Muscle of leg (tissue), 16 donors: ENCODE measurements at places on chromosomes 2 and 18. TPM values are rescaled to one million over a fixed set of nuclear protein-coding genes. Genes with fewer than 3 reads are reported as not detected.

- peak overlapping the region; percentile 10 for H3K27ac ChIP-seq
- H3K4me3 ChIP-seq = no peak overlapping the region
- no peaks in the 10 kb centered on the region for H3K36me3 ChIP-seq
- DNase-seq = no peak
- no peaks in the 10 kb centered on the region for H3K27me3 ChIP-seq
Observed at GRCh38 chr2:203578759-203579643, 43.9 kb upstream of the RAPH1 start.

- H3K4me3 ChIP-seq = no peak overlapping the region
- no peaks in the 10 kb centered on the region for H3K27me3 ChIP-seq
- H3K36me3 ChIP-seq = no peaks in the 10 kb centered on the region
Observed at GRCh38 chr18:52403291-52404021, 63.5 kb downstream of the DCC start.

DNA sequence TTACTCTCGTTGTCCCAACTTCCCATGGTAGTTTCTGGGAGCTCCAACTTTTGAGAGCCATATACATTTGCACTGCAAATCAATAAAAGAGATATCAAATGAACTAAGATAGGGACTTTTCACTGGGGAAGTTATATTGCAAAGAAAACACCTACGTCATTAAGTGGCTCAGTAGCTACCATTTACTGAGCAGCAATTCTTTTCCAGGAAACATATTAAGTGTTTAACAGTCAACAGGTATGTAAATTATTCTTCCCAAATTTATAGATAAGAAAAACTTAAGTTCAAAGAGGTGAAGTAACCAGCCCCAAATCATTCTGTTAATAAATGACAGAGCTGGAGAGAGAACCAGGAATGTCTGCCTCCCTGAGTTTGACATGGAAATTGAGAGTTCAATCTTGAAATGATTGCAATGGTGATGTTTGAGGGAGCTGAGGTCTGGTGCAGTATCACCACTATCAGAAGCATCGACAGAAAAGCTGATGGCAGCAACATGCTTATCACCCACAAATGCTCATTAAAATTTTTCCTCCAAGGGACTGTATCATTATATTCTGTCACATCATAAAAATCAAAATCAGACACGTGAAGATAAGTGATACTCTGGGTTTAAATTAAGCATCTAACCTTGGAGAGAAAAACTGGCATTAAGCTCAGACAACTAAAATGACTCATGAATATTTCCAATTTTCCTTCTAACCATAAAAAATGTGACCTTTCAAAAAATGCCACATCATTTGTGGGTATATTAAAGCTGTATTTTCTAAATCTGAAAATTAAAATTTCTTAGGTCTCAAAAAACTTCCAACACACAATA lies 43.4 kb downstream of the GAREM1 start:
- no peaks in the 10 kb centered on the region for H3K36me3 ChIP-seq
- no peak overlapping the region for H3K27ac ChIP-seq
- no peak for DNase-seq
- peaks cover 6% of the 10 kb centered on the region for H3K4me1 ChIP-seq
- H3K4me3 ChIP-seq = no peak overlapping the region

DNA sequence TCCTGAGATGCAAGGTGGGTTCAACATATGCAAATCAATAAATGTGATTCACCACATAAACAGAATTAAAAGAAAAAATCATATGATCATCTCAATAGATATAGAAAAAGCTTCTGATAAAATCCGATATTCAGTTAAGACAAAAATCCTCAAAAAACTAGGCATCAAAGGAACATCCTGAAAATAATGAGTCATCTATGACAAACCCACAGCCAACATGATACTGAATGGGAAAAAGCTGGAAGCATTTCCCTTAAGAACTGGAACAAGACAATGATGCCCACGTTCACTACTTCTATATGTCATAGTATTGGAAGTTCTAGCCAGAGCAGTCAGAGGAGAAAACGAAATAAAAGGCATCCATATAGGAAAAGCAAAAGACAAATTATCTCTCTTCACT lies 80.4 kb downstream of the MYO3B start:
- no peak overlapping the region for H3K27ac ChIP-seq
- H3K27me3 ChIP-seq = no peaks in the 10 kb centered on the region
- H3K4me1 ChIP-seq = no peaks in the 10 kb centered on the region
- H3K4me3 ChIP-seq = no peak overlapping the region
- no peaks in the 10 kb centered on the region for H3K36me3 ChIP-seq

GRCh38 chr2:84649487-84650142 lies 133.3 kb downstream of the DNAH6 start:
- H3K4me3 ChIP-seq = no peak overlapping the region
- H3K27me3 ChIP-seq = no peaks in the 10 kb centered on the region
- DNase-seq = peak; percentile 26
- no peaks in the 10 kb centered on the region for H3K36me3 ChIP-seq
- H3K4me1 ChIP-seq = no peaks in the 10 kb centered on the region
- H3K27ac ChIP-seq = no peak overlapping the region

- no peaks in the 10 kb centered on the region for H3K4me1 ChIP-seq
- no peak overlapping the region for H3K4me3 ChIP-seq
- H3K27me3 ChIP-seq = no peaks in the 10 kb centered on the region
- no peaks in the 10 kb centered on the region for H3K36me3 ChIP-seq
- no peak for DNase-seq
- no peak overlapping the region for H3K27ac ChIP-seq
Observed at GRCh38 chr2:5007596-5007995, 684.6 kb upstream of the SOX11 start.

Gene FAM237A
- not detected for polyA plus RNA-seq

Gene GCKR
- polyA plus RNA-seq = 0.31 TPM

DNA sequence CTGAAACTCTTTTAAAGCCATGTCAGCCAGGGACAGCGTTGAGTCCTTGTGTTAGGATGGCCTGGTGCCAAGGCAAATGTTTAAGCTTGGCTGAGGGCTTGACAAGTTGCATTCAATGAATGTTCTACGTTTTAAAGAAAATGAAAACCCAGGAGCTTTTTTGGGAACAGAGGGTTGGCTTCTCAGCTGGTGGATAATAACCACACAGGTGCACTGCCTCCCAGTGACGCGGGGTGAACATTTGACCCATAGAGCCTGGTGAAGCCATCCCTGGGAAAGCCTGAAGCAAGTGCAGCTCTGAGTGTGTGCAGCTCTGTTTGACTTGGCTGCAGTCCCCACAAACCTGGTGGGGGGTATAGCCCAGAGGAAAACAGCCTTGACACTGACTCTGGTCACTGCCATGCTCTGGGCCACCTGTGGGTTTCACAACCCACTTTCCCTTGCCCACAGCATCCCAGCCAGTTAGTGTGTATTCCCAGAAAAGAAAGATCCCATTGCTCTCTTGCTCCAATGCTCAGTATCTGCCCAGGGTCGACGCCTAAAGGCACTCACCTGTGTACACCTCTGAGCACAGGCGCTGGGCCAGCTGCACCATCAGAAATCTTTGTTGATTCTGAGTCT lies 874.9 kb downstream of the RNF144A start:
- no peak overlapping the region for H3K27ac ChIP-seq
- H3K4me3 ChIP-seq = no peak overlapping the region
- peaks cover 4% of the 10 kb centered on the region for H3K4me1 ChIP-seq
- no peaks in the 10 kb centered on the region for H3K36me3 ChIP-seq

- H3K27ac ChIP-seq = no peak overlapping the region
- H3K4me3 ChIP-seq = no peak overlapping the region
- no peaks in the 10 kb centered on the region for H3K27me3 ChIP-seq
- H3K4me1 ChIP-seq = peaks cover 18% of the 10 kb centered on the region
Observed at GRCh38 chr18:76432274-76432755, 62.7 kb downstream of the ZNF516 start.

GRCh38 chr2:25541378-25541777 lies 132.0 kb downstream of the DTNB start:
- DNase-seq = no peak
- H3K4me3 ChIP-seq = no peak overlapping the region
- no peaks in the 10 kb centered on the region for H3K27me3 ChIP-seq
- H3K36me3 ChIP-seq = no peaks in the 10 kb centered on the region
- no peak overlapping the region for H3K27ac ChIP-seq

- H3K27ac ChIP-seq = no peak overlapping the region
- H3K36me3 ChIP-seq = no peaks in the 10 kb centered on the region
Observed at GRCh38 chr2:2960441-2961133, 417.0 kb downstream of the EIPR1 start.

Gene SMAD2
- 55.7 TPM for polyA plus RNA-seq

Gene CD8A
- 0.20 TPM for polyA plus RNA-seq

GRCh38 chr2:238994876-238995275 lies 147.0 kb downstream of the TWIST2 start:
- no peaks in the 10 kb centered on the region for H3K36me3 ChIP-seq
- no peak overlapping the region for H3K27ac ChIP-seq
- H3K4me1 ChIP-seq = peaks cover 14% of the 10 kb centered on the region

DNA sequence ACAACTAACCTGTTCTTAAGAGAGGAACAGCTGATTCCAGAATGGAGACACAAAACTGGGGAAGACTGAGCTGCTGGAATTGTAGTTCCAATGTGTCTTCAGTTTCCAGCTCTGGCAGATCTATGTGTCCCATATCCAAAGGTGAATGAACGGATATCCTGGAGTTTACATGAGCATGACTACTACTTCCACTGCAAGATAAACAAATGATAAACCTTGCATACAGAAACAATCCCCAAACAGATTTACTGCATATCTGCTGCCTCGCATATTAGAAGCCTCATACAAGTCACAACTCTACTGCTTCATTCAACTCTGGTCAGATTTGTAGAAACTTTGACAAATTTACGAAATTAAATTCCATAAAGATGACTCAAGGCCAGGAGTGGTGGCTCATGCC lies 15.0 kb downstream of the RTTN start:
- peaks cover 14% of the 10 kb centered on the region for H3K36me3 ChIP-seq
- H3K27ac ChIP-seq = no peak overlapping the region
- H3K4me3 ChIP-seq = no peak overlapping the region
- H3K27me3 ChIP-seq = no peaks in the 10 kb centered on the region
- no peaks in the 10 kb centered on the region for H3K4me1 ChIP-seq
- DNase-seq = no peak

- no peak overlapping the region for H3K27ac ChIP-seq
- H3K4me3 ChIP-seq = no peak overlapping the region
- H3K36me3 ChIP-seq = no peaks in the 10 kb centered on the region
- no peaks in the 10 kb centered on the region for H3K27me3 ChIP-seq
Observed at GRCh38 chr2:14424478-14425390, 207.8 kb upstream of the LRATD1 start.

DNA sequence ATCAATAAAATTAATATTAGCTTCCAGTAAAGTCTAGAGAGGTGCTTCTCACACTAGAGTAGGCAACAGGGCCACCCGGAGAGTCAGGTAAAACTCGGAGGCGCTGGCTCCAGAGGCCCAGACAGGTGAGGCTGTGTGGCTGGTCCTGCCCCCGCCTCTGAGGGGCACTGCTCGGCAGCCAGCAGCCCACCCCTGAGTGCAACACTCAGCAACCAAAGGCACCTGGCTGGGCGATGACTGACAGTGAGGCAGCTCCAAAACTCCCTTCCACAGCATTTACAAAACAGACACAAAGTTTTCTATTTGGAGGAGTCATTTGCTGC lies 138.8 kb upstream of the ID2 start:
- no peak overlapping the region for H3K4me3 ChIP-seq
- H3K4me1 ChIP-seq = peaks cover 67% of the 10 kb centered on the region
- DNase-seq = no peak
- no peaks in the 10 kb centered on the region for H3K36me3 ChIP-seq

GRCh38 chr18:54879691-54880090 lies 51.4 kb downstream of the RAB27B start:
- no peak overlapping the region for H3K27ac ChIP-seq
- no peaks in the 10 kb centered on the region for H3K4me1 ChIP-seq
- no peaks in the 10 kb centered on the region for H3K36me3 ChIP-seq
- H3K27me3 ChIP-seq = no peaks in the 10 kb centered on the region

DNA sequence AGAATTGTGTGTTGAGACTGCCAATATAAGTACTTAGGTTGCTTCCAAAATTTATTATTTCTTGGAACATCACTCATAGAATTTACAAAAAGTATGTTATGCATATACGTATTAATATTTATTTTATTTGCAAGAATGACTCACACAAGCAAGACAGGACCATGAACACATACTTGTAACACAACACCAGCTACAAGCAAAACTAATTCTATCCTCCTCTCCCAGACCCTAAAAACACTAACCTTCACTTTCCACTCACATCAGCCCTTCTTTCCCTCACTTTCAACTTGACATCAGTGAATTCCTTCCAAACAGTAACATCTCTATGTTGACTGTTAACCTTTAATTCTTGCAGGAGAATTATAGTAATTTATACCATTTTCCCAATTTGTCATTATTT lies 24.3 kb downstream of the OSBPL1A start:
- H3K4me1 ChIP-seq = peaks cover 6% of the 10 kb centered on the region
- H3K27me3 ChIP-seq = no peaks in the 10 kb centered on the region
- H3K4me3 ChIP-seq = no peak overlapping the region

Gene BCL2
- 15.9 TPM for polyA plus RNA-seq

Gene GPAT2
- polyA plus RNA-seq = 13.8 TPM

- H3K4me3 ChIP-seq = no peak overlapping the region
- peaks cover 17% of the 10 kb centered on the region for H3K4me1 ChIP-seq
- peak; percentile 93 for DNase-seq
Observed at GRCh38 chr2:121038891-121039616, 245.9 kb downstream of the TFCP2L1 start.

DNA sequence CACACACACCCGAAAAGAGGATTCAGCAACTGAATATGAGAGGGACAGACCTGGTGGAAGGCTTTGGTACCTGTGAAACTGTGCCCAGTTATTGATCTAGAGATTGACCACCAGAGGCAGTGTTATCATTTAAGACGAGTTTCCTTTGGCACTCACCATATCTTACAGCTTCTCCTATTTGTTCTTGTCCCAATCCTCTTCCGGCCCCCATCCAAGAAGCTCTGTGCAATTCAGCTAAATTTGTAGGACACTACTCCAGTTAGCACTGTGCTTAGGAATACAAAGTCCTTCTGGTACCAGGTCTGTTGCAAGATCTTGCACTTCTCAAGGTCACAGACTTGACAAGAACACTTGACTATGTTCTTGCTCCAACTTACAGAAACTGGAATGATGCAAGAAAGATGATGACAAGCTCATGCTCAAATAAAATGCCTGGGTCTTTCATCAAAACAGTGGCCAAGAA lies 177.7 kb downstream of the TMEM247 start:
- H3K36me3 ChIP-seq = no peaks in the 10 kb centered on the region
- H3K4me1 ChIP-seq = peaks cover 12% of the 10 kb centered on the region
- peaks cover 2% of the 10 kb centered on the region for H3K27me3 ChIP-seq
- no peak overlapping the region for H3K27ac ChIP-seq
- DNase-seq = peak; percentile 60
- H3K4me3 ChIP-seq = no peak overlapping the region

DNA sequence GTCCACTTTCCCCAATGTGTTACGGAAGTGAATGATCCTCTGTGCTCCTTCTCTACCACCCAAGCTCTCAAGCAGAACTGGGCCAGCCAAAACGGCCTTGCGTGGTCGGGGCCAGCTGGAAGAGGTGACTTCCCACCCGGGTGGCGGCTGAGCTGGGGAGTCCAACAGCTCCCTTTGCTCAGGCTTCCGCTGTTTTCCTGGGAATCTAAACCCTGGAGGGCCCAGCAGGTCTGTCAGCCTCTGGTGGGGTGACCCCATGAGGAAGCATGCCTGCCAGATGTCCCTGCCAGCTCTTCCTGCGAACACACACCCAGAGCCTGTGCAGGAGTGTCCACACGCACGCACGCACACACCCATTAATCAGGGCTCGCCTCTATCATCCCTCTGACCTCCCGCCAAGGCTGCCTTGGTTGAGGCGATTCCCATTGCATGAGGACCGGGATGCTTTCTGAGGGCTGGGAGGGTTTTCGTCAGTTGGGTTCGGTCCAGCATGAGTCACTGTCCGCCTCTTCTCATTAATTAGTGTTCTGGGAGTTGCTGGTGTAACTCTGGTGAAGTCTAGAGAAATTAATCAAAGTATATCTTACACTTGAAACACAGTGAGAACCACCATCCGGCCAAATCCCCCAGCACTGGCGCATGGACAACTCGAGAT lies 90.6 kb downstream of the TWIST2 start:
- peaks cover 11% of the 10 kb centered on the region for H3K4me1 ChIP-seq
- peak; percentile 95 for DNase-seq
- no peaks in the 10 kb centered on the region for H3K36me3 ChIP-seq
- peaks cover 9% of the 10 kb centered on the region for H3K27me3 ChIP-seq
- no peak overlapping the region for H3K4me3 ChIP-seq

Gene IL1RN
- 0.63 TPM for polyA plus RNA-seq
